ENCODE measurements at places on chromosomes 16 and 17.
A peak's percentile ranks its signal among the peaks of the same experiment; 100 is the strongest.

GRCh38 chr16:53708490-53708889 is 4.5 kb downstream of the FTO start:
- no peak for DNase-seq

DNA sequence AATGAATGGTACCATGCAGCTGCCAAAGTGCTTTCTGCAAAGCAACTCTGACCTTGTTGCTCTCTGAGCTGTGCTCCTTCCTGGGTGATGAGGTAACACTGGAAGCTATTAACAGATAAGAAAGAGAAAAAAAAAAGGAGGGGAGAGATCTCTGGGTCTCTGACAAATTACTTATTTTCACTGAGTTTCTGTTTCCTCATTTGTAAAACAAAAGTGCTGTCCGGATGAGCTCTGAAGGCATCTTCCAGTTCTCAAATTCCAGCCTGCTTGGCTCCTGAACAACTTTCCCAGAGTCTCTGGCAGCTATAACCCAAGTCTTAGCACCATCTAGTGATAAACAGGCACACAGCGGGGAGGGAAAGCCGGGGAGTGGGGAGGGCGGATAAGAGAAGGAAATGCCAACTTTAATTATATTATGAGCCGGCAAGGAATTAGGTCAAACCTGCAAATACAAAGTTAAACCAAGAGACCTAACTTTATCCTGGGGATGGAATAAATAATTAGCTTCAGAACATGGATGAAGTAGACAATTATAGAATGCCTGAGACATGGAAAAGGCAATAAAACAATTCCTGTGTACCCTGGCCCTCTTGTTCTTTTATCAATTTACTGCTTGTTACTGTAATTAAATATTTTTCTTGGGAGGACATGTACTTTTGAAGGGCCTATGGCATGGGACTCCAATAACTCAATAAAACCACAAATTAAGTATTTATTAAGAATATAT is 61.3 kb upstream of the KIFC3 start:
- peak; percentile 78 for DNase-seq

DNA sequence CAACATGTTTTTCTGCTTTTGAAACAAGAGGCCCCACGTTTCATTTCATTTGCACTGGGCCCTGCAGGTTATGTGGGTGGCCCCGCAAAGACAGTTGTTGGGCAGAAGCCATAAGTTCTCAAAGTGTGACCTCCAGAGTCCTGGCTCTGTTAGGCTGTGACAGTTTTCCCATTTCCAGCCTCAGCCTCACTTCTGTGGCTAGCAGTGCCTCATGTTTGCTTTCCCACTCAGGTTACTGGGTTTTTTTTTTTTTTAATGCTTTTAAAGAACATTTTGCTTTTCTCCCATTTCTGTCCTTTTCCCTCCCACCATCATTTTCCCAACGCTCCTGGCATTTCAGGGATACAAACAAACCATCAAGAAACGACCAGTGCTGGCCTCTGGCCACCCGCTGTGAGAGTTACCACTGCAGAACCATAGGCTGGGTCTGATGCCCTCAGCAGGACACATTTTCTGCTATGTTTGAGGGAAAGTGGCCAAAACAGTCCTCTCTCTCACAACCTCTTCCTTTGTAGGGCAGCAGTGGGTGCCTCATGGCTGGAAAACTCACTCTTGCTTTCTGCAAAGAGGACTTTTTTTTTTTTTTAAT is 159.0 kb upstream of the MPHOSPH6 start:
- no peak for DNase-seq

DNA sequence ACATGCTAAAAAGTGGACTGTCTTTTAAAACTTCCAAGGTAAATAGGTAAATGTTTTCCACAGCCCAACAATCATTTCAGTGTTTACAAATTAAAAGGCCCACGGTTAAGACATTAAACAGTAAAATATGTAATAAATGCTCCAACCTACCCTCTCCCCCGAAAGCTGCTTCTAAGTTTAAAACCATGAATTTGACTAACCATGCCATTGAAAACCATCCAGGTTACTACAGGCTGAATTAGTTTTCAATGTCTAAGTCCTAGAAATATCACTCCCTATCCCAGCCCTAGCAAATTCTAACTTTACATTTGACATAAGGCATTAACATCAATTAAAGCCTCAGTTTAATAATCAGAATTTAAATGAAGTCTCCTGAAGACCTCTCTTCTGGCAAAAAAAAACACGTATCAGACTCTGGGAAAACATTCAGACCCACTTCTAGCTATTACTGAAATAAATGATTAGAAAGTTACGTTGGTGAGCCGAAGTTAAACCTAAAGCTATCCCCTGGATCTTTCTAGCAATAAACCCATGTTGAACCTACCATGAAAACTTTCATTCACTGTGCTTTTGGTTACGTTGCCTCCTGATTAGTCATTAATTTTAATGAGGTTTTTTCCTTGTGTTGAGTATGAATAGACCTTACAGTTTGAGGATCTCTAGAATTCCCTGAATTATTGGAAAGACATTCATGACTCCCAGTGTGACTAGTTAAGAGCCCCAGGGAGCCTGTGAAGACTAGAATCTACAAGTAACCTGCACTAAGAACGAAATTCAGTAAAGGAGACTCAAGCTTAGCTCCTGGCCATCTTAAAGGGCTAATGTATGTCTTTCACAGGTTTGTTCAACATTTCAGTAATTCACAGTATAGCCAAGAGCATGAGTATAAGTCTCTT is 1.7 kb upstream of the POLG2 start:
- peak; percentile 14 for DNase-seq

GRCh38 chr16:17106243-17106791 is 364.4 kb downstream of the XYLT1 start:
- DNase-seq = no peak

DNA sequence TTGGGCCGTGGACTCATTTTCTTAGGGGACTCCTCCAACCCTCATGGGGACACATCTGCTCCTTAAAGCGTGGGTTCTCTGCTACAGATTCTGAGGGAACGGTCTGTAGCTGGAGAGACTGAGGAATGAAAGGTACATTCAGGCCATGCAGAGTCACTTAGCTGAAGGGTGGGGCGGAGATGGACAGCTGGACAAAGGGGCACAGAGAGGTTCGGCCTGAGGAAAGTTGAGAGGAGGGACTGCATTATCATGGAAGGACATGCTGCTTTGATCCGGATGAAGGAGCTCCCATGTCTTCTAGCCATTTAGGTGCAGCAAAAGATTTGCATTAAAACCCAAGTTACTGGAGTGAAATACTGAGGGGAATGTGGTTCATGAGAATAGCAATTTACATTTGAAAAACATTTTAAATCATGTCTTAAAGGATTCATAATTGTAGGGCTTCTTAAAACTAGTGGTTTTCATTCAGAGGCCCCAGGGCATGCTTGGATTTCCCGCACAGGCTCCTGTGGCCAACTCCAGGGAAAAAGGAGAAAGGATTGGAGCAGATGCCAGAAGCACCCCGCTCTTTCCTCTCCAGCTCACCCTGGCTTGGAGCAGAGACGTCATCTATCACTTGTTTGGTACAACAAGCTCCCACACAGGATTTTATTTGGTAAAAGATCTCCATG is 54.2 kb downstream of the CDRT4 start:
- DNase-seq = no peak

GRCh38 chr17:14398766-14399165 is 97.9 kb downstream of the HS3ST3B1 start:
- DNase-seq = no peak

DNA sequence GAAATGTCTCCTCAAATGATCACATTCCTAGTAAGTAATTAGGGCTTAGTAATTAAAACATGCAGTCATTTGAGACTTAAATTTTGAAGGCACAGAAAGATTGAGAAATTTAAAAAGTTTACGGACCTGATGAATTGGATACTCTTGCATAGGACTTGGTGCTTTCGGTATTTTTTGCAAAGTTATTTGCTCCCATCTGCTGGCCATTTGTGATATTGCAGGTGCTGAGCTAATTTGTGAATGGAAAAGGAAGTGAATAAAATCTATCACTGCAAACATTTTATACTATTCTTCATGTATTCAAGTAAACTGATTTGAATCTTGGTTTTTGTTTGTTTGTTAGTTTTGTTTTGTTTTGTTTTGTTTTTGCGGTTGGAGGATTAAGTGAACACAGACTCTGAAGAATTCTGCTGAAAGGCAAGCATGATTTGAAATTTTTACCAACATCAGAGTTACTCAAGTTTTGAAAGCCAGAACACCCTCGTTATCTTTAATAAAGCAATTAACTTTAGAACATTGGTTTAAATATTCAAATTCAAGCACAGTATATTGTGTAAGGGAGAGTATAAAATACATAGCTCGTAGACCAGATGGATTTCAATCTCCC is 689.5 kb upstream of the RBFOX1 start:
- DNase-seq = peak; percentile 51

DNA sequence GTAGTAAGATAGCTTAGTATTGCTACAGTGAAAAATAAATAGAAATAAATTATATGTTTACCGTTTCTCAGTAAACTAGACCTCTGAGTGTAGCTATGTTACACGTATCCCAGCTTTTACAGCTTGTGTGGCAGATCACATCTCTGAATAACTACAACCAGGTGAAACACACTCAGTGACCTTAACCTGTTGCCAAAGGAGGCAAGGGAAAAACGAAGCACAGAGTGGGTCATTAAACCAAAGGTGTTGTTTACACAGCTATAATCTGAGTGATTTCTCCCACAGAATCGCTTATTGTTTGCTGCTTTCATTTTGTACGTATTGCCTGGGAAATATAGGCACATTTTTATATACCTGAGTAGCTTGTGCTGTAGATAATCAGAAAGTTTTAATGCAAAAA is 688.2 kb upstream of the KIF2B start:
- no peak for DNase-seq

DNA sequence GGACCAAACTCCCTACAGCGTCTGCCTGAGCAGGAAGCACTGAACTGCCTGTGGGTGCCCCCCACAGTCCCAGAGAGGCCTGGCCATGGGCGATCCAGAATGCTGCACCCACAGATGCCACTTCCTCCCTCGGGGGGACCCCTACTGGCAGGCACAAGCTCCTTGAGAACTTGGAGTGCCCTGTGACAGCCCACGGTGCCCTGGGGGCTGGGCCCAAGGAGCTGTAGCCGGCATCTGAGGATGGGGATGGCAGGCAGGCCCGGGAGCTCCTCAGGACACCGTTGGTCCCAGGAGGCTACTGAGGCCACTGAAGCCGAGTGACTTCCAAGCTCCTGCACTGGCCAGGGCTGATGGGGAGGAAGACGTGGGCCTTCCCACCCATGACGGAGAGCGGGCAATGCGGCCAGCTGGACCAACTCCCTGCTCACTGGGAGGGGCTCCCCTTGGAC is 15.1 kb upstream of the RASD1 start:
- DNase-seq = no peak

DNA sequence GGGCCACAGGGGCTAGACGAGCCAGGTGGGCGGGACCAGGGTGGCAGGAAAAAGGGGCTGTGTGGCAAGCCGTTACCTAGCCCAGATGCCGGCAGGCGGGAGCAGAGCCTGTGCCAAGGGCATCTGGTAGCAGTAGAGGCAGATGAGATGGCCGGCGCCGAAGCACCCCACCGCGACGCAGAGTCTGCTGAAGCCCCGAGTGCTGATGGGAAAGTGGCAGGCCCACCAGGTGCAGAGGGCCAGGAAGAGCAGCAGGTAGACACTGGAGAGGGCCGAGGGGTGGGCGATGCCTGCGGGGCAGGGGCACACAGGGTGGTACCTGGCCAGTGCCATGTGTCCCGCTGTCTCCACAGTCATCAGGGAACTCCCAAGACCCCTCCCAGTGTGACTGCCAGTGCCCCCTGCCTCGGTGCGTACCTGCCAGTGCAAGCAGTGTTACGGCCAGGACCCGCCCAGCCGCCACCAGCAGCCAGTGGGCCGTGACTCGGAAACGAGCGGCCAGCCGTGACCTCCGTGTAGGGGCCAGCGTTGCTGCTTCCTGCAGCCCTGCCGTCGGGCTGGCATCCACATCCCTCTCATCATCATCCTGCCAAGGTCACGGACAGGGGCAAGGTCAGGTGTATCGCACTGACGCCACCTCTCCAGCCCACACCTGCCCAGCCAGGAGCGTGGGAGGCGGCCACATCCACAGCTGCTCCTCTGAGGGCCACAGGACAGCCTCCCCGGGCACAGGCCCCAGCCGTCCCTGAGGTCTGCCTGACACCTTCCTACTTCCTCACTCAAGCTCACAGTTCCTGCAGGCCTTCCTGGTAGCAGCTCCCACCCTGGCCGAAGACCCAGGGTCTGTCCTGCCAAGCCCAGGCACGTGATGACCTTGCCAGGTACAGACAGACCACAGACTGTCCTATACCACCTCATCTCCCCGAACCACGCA is 32.1 kb downstream of the CTU2 start:
- no peak for DNase-seq

DNA sequence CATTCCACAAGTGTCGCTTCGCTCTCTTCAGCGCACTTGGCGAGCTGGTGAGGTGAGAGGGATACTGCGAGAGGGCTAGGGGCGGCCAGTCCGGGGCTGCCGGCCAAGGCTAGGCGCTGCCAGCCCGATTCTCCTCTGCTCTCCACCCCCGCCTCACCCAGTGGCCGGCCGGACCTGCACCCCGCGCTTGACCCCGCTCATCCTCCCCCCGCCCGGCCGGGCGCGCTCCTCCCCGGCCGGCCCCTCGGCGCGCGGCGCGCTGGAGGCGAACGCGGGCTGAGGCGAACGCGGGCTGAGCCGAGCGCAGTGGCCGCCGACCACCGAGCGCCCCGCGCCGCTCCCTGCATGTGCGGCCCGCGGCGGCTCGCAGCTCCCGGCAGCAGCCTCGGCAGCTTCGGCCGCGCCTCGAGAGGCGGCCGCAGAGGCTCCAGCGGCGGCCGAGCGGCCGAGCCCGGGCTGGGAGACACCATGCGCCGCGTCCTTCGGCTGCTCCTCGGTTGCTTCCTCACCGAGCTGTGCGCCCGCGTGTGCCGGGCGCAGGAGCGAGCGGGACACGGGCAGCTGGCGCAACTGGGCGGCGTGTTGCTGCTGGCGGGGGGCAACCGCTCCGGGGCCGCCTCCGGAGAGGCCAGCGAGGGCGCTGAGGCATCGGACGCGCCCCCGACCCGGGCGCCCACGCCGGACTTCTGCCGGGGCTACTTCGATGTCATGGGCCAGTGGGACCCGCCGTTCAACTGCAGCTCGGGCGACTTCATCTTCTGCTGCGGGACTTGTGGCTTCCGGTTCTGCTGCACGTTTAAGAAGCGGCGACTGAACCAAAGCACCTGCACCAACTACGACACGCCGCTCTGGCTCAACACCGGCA is at the start of gene SHISA9:
TSS of gene SHISA9 (plus strand) at position 2 of the 865 bp plus-strand sequence.
- peak; percentile 15 for DNase-seq

Measured in RPMI7951 (cell line).